GOT3 (cell line): ENCODE measurements at places on chromosomes 12 and 14.

DNA sequence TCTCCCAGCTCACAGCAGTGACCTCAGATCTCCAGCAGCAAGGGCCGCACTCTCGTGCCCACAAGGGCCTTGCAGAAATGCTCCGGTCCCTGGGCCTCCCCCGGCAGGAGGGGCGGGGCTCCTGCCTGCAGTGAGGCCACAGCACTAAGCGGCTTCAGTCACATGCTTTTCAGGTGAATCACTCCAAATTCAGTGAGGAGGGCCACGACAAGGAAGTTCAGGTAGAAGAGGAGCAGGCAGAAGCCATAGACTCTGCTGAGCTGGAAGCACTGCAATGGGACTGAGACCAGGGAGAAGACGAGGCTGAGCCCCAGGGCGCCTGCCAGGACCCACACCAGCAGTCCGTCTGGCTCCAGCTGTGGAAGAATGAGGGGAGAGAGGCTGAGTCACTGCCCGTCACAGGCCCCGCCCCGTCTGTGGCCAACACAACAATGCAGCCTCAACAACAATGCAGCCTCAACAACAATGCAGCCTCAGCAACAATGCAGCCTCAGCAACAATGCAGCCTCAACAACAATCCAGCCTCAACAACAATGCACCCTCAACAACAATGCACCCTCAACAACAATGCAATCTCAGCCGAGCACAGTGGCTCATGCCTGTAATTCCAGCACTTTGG is 35.2 kb downstream of the SLC8B1 start:
- DNase-seq = peak; percentile 29

GRCh38 chr12:6363330-6364043 is 11.9 kb downstream of the SCNN1A start:
- no peak for DNase-seq

- no peak for DNase-seq
Observed at GRCh38 chr12:91103101-91103500, 8.2 kb downstream of the LUM start.

GRCh38 chr12:5318874-5319273 is 113.0 kb upstream of the NTF3 start:
- DNase-seq = peak; percentile 6

- DNase-seq = no peak
Observed at GRCh38 chr14:56170028-56170427, 51.8 kb downstream of the PELI2 start.

- no peak for DNase-seq
Observed at GRCh38 chr12:51917746-51918453, 10.6 kb downstream of the ACVRL1 start.

DNA sequence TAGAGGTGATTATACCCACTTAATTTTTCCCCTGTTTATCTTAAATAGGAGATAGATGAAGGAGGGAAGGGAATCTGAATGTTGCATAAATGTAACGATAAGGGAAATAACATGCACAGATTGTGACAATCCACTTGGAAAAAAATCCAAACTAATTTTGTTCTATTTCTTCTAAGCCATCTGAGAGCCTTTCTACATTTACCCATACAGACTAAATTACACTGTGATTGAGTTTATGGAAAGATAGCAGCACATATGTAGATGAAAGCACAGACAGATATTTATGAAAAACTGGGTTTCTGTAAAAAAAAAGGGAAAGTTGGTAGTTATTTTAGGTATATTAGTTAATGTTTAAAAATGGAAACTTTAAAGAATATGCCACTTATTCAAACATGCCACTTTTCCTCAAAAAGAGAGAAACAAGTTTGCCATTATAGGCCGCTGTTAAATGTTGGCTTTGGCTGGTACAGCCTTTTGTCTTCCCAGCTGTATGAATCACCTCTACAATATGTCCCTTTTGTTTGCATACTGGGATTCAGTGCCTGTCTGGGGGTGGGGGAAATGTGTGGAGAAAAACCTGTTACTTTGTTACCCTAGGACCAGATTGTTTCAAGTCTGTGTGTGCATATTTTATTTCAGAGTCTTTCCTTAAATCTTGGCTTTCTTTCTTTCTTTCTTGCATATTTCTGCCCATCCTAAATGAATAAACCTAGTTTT is 470.2 kb upstream of the LMO3 start:
- no peak for DNase-seq

- no peak for DNase-seq
Observed at GRCh38 chr12:124994437-124994975, 1.1 kb downstream of the BRI3BP start.
